Amniotic stem cell (primary cell): ENCODE measurements at places on chromosomes 1 and 21.
A peak's percentile ranks its signal among the peaks of the same experiment; 100 is the strongest.

GRCh38 chr1:8111560-8111959, 85.5 kb upstream of the ERRFI1 start:
- no peak for DNase-seq

DNA sequence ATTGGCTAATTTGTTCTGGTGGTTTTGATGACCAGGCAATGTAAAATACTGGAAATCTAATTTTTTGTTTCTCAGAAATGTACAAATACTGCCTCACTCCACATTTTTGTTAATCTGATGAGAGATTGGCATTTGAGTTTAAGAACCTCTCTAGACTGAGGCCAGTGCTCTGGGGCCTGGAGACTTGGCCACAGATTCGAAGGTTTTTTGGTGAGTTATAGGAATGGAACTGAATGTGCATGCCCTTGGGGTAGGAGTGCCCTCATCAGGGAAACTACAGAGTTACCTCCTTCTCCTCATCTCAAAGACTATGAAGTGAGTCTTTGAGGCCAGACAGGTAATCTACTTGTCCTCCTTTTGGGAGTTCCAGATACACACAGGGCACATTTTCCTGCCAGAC, 347.9 kb downstream of the LTN1 start:
- DNase-seq: peak; percentile 26

DNA sequence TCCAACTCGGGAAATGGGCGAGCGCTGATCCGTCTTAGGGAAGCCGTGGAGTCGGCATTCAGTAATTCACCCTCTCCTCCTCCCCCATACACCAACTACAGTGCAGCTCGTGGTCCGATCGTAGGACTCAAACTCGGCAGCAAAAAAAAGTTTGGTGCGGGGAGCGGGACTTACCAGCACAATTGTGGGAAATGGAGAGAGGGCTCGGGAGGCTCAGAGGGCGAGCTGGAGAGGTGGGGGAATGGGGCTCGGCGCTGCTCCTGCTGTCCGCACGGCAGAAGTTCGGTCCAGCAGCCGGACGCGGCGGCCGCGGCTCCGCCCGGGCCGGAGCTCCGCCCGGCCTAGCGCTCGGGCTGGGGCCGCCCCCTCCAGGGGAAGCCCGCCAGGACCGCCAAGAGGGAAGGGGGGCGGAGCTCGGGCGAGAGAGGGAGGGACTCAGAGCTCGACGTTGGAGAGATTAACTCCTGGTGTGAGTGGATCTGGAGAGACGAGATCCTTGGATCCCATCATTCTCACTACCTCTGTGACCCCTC, 676 bp upstream of the PIAS3 start:
- DNase-seq: peak; percentile 90

DNA sequence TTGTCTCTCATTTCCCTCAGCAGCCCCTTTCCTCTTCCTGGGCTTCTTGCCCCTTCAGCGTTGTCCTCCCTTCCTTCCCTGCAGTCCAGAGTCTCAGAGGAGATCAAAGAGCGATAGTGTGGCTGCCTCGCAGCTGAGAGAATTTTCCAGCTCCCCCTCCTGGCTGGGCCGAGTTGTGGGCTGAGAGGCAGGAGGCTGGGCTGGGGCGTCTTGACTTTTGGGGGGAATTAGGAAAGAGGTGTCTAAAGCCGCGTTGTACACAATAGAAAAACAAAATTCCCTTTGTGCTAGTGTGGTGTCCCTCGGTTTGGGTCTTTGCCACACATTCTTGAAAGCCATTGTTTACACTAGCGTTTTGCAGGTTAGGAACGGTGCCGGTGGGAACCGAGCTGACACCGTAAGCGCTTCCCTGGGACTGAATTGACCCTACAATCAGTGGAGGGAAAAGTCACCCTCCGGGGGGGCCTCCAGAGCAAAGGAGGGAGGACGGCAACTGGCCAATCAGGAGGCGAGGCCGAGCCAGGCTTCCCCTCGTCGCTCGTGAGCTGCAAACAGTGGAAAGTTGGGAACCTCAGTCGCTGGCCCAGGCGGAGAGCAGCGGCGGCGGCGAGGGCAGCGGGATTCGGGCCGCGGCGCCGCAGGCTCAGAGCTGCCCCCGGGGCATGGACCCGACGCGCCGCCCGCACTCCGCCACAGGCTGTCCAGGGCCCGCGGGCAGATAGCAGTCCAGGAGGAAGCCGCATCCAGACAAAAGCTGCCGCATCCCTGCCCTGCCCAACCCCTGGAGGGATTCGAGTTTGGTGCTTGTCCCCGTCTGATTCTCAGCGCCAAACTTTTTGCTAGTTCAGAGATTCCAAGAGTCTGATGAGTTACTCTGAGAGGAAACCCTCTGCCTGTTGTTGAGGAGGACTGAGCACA, at the start of gene HMCN1:
Gene HMCN1, plus strand, starts transcription at position 574 of the 918 bp plus-strand sequence. CDS start 389 bp downstream, outside the sequence.
- DNase-seq: peak; percentile 52
